Activated naive CD8-positive, alpha-beta T cell treated with anti-CD3 and anti-CD28 coated beads for 36 hours (primary cell): ENCODE measurements at places on chromosomes 1 and 21. TPM values are rescaled to one million over a fixed set of nuclear protein-coding genes. Genes with fewer than 3 reads are reported as not detected.

Gene GNL2
- 95.8 TPM for total RNA-seq

Gene KRTAP20-1
- not detected for total RNA-seq

Gene C1QA
- not detected for total RNA-seq

GRCh38 chr1:151756291-151756690 lies 7.0 kb downstream of the MRPL9 start:
- no peak for DNase-seq
